ENCODE measurements at places on chromosomes 6 and 20.

DNA sequence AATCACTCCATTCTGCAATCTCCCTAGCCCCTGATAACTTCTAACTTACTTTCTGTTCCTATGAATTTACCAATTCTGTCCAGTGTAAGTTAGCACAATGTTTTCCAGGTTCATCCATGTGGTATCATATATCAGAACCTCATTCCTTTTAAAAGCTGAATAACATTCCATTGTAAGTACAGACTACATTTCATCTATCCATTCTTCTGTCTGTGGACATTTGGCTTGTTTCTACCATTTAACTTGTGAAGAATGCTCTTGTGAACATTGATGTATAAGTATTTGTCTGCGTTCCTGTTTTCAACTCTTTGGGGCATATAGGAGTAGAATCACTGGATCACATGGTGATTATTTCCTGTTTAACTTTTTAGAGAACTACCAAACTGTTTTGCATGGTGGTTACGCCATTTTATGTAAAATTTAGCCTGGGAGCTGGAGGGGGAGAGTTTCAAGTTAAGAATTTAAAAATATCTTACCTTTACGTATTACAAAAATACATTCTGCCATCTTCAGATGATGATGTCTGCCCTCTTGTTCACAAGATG lies 156.5 kb downstream of the BTBD3 start:
- DNase-seq: no peak

- DNase-seq: no peak
These were observed 168.6 kb downstream of the NFATC2 start for GRCh38 chr20:51373713-51374455.

- DNase-seq: peak; percentile 24
These were observed 14.5 kb downstream of the ADISSP start for GRCh38 chr20:3753098-3753497.

- no peak for DNase-seq
These were observed 21.7 kb downstream of the YTHDF1 start for GRCh38 chr20:63194007-63194796.

DNA sequence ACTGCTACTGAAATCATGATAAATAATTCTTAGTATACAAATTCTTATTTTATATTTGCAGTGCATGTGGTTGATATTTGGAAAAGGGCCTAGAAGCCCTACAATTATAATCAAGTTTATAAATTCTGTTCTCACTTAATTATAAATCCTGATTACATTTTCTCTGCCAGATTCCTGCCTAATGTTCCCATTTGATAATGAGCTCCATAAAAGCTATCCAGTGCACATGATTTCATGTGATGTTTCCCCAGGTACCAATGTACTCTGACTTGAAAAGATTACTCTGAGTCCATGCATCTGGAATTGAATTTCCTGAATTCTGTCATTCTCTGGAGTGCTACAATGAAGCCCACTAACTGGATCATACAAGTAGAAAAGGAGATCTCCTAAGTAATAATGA lies 292.2 kb downstream of the FRK start:
- no peak for DNase-seq

GRCh38 chr6:151475653-151476523 lies 17.9 kb upstream of the CCDC170 start:
- DNase-seq: no peak

- no peak for DNase-seq
These were observed 298.1 kb upstream of the TCF21 start for GRCh38 chr6:133590814-133591213.

DNA sequence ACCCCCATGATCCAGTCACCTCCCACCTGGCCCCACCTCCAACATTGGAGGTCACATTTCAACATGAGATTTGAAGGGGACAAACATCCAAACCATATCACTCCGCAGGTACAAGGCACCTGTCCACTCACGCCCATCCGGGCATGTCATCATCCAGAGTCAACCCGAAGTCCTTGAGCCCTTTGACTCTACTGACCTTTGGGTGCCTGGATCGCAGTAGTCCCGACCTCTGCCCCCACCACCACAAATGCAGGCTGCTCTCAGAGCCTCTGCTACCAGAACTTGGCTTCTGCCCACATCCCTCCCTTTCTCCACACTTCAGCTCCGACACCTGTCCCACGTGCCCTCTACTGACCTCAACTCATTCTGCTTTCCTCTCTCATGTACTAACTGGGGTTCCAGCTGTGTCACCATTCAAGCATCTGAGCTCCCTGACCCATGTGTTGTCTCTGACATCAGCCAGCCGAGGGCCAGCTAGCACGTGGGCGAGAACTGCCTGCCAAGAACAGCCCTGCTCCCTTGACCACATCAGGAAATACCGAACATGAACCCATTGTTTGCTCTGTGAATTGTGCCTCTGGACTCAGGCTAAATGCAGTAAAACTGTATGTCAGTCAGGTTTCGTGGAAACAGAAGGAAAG lies 498.3 kb upstream of the SULF2 start:
- DNase-seq: no peak

- no peak for DNase-seq
These were observed 8.7 kb upstream of the SDHAF4 start for GRCh38 chr6:70557998-70558397.

GRCh38 chr20:1397710-1398109 lies 4.9 kb upstream of the FKBP1A start:
- no peak for DNase-seq

DNA sequence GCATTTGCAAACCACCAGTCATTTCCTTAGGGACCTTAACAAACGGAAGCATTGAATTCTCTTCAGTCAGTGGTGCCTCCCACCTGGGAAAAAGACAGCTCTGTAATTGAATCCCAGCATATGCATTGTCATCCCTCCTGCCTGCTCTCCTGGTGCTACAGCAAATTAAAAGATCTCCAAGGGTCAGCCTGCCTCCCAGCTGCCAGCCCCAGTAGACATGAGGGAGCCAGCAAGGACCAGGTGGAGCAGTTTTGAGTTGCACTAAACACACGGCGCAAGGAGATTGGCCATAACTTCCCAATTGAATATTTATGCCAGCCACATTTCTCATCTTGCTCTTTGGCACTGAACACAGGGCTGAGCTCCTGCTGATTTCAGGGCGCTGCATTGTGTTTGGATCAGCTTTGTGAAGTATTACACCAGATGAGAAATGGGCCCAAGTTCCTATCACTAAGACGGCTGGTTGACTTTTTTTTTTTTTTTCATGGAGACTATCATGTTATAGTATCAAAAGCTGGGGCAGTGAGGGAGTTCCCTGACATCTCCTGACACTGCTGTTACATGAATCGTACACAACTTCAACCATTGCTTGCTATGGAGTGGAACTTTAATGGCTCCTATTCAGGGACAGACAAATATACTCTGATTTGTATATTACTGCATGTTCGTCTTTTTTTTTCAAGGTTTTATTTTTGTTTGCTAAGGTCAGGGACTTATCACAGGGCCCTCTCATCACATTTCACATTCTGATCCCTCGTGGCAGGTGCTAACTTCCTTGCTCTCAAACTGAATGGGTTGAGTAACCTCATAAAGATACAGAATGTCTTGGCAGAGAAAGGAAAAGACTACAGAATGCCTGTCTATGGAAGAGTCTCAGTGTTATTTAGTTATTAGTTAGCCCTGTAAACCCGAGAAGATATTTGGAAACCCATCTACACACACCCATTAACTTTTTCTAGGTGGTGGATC lies 191.1 kb downstream of the EYA4 start:
- peak; percentile 75 for DNase-seq

DNA sequence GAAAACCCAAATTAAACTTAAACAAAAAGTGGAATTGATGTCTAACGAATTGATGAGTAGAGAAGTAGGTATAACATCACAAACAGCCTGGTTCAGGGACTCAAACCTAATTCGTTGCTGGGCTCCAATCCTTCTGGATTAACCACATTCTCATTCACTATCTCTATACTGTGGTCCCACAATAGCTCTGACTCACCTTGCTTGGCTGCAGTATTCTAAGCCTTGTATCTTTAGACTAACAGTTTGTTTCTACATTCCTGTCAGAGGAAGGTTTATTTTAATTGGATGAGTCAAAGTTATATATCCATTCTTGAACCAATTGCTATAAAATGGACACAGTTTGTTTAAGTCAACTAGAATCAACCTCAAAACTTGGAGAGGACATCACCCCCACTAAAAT lies 530.5 kb upstream of the PTCHD4 start:
- no peak for DNase-seq

GRCh38 chr6:138772596-138773176 lies 883 bp upstream of the CCDC28A start:
- DNase-seq: no peak

- DNase-seq: no peak
These were observed 831.6 kb upstream of the EYS start for GRCh38 chr6:66538551-66539135.

DNA sequence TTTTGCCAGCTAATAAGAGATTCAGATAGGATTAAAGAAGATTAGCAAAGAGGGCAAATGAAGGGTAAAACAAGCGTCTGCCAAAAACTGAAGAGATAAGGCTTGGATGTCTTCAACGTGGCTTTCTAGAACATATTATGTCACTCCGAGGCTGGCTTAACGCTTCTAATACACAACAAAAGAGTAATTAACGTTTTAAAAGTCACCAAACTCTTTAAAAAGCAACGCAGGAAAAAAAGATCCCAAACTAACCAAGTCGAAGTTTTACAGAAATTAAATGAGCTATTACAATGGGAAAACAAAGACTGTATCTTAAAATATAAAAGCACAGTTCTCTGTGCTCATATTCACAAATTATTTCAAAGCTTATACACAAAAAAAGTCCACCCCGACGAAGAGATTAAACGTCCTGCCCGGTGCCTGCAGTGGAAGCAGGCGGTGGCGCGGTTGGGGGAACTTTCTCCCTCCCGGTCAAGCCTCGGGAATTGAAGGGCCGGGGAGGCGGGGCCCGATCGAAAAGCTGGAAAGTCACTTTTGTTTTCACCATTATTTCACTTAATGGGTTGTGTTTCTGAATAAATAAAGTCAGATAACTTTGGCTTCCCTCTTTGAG lies 1.2 kb downstream of the MAK start:
- DNase-seq: no peak

DNA sequence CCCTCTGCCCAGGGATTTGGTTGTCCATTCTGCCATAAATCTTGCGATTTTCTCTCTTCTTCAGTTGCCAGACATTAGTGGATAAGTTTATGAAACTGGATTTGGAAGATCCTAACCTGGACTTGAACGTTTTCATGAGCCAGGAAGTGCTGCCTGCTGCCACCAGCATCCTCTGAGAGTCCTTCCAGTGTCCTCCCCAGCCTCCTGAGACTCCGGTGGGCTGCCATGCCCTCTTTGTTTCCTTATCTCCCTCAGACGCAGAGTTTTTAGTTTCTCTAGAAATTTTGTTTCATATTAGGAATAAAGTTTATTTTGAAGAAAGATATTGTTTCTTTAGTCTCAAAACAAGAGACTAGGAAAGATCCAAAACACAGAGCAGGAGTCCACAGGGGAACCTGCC lies at the start of gene SAPCD1:
Gene SAPCD1 (plus strand): TSS at position 301 of the 400 bp plus-strand sequence. CDS start 399 bp downstream, outside the sequence.
- no peak for DNase-seq

GRCh38 chr6:43746071-43746470 lies 23.9 kb upstream of the VEGFA start:
- DNase-seq: no peak

DNA sequence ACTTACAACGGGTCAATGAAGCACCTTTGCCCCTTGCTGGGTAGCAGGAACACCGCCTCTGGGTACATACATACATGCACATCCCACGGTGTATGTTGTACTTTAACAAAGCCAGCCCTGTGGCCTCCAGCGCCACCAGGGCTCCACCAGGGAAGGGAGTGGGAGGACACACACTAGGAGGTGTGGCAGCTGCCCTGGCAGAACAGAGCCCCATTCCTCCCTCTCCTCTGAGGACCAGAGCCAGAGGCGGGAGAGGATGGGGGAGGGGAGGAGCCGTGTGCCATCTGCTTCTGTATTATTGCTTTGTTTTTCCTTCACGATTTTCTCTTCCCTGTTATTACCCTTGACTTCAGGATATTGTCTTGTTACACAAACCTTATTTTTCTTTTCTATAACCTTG lies 105.8 kb upstream of the TRAF3IP2 start:
- peak; percentile 68 for DNase-seq

- DNase-seq: no peak
These were observed 113.6 kb downstream of the ARID1B start for GRCh38 chr6:156890627-156891314.

GRCh38 chr20:44370639-44371218 lies 15.2 kb downstream of the HNF4A start:
- DNase-seq: no peak

- DNase-seq: no peak
These were observed 214.4 kb downstream of the RNF144B start for GRCh38 chr6:18601516-18602020.

DNA sequence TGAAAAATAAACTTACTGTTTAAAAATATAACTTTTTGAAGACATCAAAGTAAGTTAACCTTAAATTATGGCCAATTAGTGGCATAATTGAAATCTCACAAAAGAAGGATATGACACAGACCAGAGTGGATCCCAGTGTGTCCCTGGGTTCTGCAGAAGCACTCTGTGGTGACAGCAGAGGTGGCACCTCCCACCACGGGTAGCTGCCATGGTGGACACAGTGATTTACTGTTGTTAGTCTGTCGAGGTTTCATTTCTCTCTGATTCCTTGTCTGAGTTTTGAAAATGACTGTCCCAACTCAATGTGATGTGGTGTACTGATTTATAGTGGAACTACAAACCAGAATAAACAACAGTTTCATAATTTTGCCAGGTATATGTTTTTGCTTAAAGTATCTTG lies 76.5 kb downstream of the TULP4 start:
- no peak for DNase-seq

DNA sequence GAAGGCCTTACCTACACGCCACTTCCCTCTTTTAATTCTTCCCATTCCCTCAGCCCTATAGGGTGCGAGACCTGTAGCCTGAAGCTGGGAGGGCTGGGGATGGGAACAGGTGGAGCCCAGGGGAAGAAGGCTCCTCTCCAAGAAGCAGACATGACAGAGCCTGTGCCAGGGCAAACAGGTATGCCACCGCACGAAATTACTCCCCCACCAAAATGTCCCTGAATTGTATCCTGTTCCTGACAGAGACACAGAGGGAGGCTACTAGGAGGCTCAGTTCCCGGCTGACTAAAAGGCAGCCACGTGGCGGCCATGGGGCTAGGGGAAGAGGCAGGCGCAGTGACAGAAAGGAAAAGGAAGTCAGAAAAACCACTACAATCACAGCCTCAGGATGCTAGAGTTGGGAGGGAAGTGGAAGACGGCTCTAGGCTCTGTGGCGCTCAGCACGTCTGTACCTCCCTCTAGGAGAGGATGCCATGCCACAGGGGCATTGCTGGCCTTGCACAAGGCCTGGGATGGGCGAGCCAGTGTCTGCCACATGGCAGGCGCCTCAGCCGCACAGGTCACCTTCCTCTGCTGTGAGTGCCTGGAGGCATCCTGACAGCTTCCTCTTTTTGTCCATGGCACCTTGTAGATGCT lies 27.7 kb downstream of the TFEB start:
- DNase-seq: no peak

GRCh38 chr6:52904562-52905279 lies 4.8 kb downstream of the GSTA3 start:
- DNase-seq: no peak

DNA sequence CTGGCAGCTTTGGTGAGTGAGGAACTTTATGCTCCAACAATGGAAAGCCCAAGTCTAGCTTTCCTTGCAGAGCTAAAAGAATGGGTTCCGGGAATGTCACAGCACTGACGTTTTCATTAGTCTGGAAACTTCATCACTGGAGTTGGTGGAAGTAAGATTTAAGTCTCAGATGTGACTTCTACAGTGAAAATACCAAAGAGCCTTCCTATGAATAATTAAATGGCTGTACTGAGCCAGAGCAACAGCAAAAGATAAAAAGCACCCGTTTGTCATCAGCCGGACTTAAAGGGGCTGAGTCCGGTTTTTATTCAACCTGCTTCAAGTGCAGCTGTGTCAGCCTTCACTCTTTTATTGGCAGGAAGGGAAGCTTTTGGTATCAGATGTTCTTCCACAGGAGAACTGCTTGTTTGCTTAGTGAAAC lies 46.5 kb upstream of the SHLD1 start:
- DNase-seq: no peak
